ENCODE measurements at places on chromosomes 2 and 18.

GRCh38 chr2:128310761-128311160 lies 7.9 kb downstream of the HS6ST1 start:
- DNase-seq, result no peak

DNA sequence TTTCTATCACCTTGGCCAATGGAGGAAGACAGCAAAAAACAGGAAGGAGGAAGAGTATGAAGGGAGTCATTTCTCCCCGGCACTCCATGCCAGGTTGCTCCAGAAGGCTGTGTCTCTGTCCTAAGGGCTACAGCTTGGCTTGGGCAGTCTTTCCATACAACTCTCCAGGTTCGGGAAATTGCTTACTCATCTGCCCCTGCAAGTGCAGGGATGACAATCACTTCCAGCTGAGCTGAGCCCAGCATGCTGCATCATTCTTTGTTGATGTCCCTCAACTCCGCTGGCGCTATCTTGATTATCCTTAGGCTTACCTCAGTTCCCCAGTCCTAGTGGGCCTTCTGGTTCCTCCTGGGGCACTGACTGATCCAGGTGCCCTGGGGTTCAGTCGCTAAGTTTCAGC lies 86.9 kb upstream of the COPS8 start:
- no peak for DNase-seq

DNA sequence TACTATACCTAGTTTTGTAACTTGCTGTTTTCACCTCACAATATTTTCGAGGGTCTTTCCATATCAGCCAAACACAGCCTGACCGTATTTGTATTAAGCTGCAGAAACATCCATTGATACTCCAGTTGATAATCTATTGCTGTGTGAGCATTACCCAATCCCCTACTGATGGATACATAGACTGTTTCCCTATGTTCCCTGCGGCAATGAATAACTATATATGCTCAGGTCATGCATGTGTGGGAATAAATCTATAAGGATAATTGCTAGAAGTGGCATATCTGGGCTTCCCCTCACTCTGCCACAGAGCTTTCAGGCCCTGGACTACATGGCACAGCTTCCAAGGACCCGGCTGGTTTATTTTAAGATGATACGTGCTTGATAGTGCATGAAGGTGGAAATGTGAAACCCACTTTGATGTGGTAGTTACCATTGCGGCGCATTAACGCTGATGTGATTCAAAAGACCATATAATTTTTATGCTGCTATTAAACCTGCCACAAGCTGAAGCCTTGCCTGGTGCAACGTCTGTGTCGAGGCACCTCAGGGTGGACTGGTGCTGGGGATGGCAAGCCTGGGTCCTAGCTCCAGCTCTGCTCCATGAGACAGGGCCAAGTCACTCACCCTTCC lies 130.8 kb upstream of the MSH6 start:
- DNase-seq, result no peak

- DNase-seq, result no peak
These were observed 376.3 kb downstream of the ARHGAP15 start for GRCh38 chr2:143505542-143505941.

- no peak for DNase-seq
These were observed 252.3 kb downstream of the CYRIA start for GRCh38 chr2:16413285-16413684.

- no peak for DNase-seq
These were observed 72.1 kb downstream of the KLHL29 start for GRCh38 chr2:23456881-23457760.

- DNase-seq, result no peak
These were observed 164.7 kb upstream of the SH3BP4 start for GRCh38 chr2:234787114-234787513.

DNA sequence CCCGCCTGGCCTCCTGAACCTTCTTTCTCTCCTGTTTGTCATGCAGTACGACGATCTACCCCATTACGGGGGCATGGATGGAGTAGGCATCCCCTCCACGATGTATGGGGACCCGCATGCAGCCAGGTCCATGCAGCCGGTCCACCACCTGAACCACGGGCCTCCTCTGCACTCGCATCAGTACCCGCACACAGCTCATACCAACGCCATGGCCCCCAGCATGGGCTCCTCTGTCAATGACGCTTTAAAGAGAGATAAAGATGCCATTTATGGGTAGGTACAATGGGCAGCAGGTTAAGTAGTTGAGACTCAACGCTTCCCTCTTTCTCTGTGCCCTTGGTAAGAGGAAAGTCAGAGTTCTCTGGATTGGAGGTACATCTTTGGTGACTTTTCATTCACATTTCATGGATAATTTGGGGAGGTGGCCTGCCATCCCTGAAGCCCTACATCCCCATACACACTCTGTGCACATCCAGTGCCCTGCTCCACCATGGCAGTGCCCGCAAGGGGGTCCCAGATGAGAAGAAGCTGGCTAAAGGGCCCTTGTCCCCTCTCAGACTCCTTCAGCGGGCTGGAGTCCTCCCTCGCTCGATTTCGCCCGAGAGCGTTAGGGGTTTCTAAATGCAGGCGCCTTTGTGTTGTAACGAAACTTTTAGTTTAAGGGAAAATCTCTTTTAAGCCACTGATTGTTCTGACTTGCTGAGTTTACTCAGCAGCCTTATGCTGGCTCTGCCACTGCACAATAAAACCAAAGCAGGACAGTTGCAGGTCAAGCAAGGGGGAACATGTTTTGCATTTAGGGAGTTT lies 3.0 kb downstream of the MEIS1 start:
- DNase-seq, result no peak

DNA sequence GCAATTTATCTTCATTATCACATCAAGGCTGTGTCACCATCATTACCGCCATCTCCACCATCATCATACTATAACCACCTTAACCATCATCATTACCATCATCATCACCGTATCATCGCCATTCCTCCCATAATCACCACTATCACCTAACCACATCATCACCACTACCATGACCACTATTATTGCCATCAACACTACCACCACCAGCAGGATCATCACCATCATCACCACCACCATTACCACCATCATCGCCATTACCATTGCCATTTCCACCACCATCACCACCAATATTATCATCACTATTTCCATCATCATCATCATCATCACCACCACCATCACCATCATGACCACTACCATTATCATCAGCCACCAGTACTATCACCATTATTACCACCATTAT lies 314.4 kb downstream of the CYP26B1 start:
- no peak for DNase-seq

DNA sequence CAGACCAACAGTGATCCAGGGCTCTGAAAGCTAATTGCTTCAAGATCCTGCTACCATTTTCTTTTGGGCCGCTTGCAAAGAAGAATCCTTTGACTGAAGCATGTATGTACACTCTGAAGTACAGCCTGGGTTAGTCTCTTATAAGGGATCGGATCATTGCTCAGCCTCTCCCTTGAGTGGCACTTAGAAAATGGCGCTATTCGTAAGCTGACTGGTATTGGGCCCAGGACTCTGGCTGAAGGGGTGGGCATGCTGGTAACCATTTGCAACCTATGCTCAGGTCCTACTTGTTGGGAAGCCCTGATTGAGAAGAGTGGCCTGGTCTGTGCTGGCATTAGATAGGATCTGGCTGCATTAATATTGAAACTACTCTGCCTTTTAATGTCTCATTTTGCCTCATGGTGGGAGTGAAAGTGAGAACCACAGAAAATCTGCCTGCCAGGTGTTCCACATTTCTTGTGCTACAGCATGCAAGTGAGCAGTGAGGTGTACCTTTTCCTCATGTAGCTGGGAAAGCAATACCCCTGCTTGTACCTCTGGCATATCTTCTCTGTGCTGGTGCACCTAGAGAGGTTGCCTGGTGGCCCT lies 661 bp upstream of the MGAT5 start:
- no peak for DNase-seq

DNA sequence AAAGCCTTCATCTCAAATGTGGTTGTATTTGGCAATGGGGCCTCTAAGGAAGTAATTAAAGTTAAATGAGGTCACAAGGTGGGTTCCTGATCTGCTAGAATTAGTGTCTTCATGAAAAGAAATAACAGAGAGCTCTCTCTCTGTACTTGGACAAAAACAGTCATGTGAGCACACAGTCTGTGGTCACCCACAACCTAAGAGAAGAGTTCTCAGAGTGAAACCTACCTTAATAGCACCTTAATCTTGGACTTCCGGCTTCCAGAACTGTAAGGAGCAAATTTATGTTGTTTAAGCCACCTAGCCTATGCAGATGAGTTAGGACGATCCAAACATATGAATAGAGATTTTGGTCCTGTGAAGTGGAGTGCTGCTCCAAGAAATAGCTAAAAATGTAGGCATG lies 758.9 kb downstream of the LRRTM4 start:
- no peak for DNase-seq

- DNase-seq, result no peak
These were observed 94.2 kb downstream of the CD8B2 start for GRCh38 chr2:106581328-106581727.

DNA sequence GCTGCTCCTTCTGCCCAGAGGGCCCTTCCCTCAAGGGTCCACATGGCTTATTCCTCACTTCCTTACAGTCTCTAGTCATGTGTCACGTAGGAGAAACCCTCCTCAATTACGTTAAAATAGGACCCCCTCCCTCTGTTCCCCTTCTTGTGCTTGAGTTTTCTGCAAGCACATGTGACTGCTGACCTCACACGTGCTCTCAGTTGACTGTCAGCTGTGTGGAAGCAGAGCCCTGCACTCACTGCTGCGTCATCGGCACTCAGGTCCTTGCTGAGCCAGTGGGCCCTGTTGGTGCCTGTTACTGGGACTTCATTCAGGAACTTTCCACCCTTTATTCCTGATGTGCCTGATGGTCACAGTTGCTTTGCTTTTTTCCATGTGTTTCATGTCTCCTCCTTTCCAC lies 11.1 kb downstream of the ATG16L1 start:
- no peak for DNase-seq

DNA sequence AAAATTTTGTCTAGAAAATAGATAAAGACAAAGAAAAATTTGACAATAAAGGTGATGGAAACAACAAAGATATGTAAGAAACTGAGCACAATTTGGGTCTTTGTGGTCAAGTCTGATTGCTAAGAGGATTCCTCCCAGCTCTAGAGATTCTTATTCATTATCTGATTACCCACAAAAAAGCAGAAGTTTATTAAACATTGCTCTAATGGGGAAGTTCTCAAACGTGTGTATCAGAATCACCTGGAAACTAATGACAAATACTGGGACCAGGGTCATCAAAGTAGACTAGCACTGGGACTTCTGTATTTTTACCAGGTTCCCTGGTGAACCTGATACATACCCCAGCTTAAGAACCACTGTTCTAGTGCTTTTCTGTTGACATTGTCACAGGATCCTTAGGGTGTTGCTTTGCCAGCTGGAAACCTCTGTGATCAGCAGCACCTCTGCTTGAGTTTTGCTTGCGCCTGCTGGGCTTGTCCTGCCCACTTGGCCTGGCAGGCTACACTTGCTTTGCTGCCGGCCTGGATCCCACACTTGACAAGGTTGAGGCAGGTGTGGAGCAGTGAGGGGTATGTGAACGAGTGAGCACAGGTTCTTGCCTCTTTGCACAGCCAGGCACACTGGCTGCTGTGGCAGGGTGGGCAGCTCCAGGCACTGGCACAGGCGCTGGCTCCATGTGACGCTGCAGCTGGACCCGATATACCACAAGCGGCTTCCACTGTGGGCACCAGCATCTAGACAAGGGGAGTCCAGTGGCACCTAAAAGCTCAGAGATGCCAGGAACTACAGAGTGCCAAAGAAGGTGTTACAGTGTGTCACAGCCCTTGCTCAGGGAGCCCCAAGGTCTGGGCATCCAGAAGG lies 6.2 kb upstream of the GORASP2 start:
- no peak for DNase-seq

DNA sequence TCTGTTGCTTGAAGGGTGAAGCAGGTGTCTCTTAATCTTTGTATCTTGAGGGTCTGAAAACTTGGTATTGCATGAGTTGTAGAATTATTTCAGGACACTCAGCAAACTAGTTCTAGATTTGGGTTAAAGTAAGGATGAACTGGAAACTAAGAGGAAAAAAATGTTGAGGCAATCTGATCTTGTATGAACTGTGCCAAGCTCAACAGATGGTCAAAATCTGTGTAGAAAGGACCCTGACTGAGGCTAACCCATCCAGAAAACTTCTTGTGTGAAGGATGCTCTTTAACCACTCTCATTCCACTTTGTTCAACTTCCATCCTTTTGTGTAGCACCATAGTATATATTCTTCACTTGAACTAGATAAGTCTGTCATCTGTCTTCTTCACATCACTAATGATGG lies 861.7 kb downstream of the SLC4A3 start:
- no peak for DNase-seq

DNA sequence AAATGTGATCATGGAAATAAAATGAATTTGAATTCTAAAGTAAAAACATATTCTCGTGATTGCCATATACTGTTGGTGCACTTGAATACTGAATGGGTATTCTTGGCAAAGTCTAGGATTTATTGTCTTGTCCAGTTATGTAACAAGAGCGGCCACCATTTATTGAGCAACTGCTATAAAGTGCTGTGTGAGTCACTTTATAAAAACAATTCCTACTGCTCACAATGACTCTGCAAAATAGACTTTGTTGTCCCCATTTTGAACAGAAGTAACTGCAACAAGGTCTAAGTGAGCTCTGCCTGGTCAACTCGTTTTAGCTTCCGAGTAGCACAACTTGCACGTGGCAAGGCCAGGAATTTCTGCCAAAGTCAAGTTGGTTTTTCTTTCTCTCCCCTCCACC lies 995.6 kb upstream of the FANCL start:
- no peak for DNase-seq

- no peak for DNase-seq
These were observed 17.4 kb downstream of the PPP4R1 start for GRCh38 chr18:9596843-9597526.

GRCh38 chr2:74515271-74515980 lies 1.2 kb downstream of the TLX2 start:
- DNase-seq, result no peak

DNA sequence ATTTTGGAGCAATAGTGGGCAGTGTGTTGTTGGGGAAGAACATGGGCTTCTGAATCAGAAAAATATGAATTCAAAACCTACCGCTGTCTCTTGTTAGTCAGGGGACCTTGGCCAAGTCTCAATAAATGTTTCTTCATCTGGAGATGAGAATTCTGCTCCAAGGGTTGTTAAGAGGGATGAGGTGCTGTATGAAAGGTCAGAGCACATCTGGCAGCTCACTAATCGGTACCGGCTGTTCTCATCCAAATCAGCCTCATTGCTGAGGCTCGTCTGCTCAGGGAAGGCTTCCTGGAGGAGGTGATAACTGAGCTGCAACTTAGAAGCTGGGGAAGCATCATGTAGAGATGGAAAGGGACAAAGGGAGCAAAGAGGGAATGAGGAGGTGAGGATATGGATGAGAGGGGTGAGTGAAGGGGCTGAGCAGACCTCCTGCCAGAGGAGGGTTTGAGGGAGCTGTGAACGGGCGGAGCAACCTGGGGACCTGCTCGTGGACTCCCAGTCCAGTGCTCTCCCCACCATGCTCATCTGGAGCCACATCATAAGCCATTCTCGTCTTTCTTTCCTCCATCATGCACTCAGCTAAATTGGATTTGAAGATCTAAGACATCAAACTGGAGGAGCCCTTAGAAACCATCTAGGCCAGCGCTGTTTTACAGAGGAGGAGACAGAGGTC lies 47.4 kb downstream of the GREB1 start:
- DNase-seq, result no peak

GRCh38 chr2:159562248-159562647 lies 54.1 kb downstream of the BAZ2B start:
- no peak for DNase-seq

GRCh38 chr18:11747731-11748130 lies 58.7 kb downstream of the GNAL start:
- no peak for DNase-seq

Measured in stimulated activated CD8-positive, alpha-beta memory T cell treated with anti-CD3 and anti-CD28 coated beads, Interleukin-15, amount 100 ng/mL, for 24 hours (primary cell).